ENCODE measurements at places on chromosomes 1 and 21. TPM values are rescaled to one million over a fixed set of nuclear protein-coding genes. Genes with fewer than 3 reads are reported as not detected.

GRCh38 chr1:229003233-229004031 lies 267.5 kb upstream of the RAB4A start:
- peak; percentile 64 for DNase-seq

DNA sequence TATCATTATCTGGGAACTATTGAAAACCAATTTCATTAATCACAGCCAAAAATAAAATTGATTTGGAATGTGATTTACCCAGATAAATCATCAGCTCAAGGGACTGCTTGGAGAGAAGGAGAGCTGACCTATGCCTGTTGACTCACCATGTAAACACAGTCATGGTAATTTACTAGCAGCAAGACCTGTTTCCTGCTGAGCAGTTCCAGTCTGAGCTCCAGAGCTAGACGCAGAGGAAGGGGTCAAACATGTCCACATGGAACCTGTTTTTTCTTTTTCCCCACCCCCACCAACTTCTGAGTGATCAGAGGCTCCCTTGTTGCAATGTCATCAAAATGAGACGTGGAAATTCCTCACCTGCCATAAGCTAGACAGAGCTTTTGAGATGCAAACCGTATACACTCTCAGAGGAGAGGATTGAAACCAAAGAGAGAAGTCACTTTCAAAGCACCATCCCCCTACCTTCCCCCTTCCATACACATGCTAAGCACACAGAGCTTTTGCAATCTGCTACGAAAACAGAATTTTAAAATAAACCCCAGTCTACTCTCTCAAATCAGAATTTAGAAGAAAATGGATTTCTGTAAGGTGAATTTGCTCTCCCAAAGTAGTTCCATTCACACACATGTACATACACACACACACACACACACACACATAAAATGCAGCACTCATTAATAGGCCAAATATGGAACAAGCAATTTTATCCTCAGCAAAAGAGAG lies 55.9 kb upstream of the PTGFRN start:
- DNase-seq = peak; percentile 54

GRCh38 chr21:44579056-44579832 lies 1.2 kb downstream of the KRTAP10-5 start:
- DNase-seq = peak; percentile 14

GRCh38 chr1:46508757-46509156 lies 19.1 kb downstream of the DMBX1 start:
- DNase-seq = peak; percentile 50

- DNase-seq = no peak
Observed at GRCh38 chr1:198680174-198680875, 41.5 kb downstream of the PTPRC start.

GRCh38 chr1:151540982-151541377 lies 871 bp downstream of the TUFT1 start:
- DNase-seq = peak; percentile 75

- peak; percentile 91 for DNase-seq
Observed at GRCh38 chr1:110150330-110151174, at the start of gene SLC6A17. TSS of gene SLC6A17 (plus strand) at chr1:110150494. CDS start at chr1:110166930, 16,436 bp downstream.

- no peak for DNase-seq
Observed at GRCh38 chr21:28099001-28099705, 893.5 kb downstream of the LTN1 start.

DNA sequence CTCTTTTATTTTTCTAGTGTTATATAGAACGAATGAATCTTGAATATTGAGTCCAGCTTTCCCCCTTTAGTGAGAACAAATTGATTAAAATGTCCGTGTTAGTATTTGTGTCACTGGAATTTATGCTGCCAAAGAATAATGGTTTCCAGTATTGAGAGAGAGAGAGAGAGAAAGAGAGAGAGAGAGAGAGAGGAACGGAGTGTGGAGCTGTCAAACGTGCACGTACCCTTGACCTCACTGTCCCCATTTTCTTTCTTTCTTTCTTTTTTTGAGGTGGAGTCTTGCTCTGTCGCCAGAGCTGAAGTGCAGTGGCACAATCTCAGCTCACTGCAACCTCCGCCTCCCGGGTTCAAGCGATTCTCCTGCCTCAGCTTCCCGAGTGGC lies 70.9 kb upstream of the GREM2 start:
- no peak for DNase-seq

- DNase-seq = peak; percentile 19
Observed at GRCh38 chr1:170586321-170587252, 54.6 kb downstream of the GORAB start.

DNA sequence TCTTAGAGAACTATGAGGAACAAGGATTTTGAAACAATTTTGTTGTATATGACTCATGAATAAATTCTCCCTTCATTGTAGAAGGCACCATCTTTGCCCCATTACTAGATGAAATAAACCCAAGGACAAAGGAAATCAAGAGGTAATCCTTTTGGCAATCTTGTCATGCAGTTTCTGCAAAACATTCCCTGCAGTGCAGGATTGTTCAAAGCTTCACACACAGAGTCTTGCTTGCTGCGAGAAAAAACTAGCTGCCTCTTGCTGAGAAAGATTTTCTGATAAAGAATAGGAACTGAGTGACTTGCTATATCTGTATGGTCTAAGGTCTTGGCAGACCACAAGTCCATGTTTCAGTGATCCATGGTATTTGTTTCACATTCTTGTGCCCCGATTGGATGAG lies 657.4 kb upstream of the ADGRL4 start:
- peak; percentile 4 for DNase-seq

GRCh38 chr1:183241471-183241870 lies 55.4 kb downstream of the LAMC2 start:
- no peak for DNase-seq

DNA sequence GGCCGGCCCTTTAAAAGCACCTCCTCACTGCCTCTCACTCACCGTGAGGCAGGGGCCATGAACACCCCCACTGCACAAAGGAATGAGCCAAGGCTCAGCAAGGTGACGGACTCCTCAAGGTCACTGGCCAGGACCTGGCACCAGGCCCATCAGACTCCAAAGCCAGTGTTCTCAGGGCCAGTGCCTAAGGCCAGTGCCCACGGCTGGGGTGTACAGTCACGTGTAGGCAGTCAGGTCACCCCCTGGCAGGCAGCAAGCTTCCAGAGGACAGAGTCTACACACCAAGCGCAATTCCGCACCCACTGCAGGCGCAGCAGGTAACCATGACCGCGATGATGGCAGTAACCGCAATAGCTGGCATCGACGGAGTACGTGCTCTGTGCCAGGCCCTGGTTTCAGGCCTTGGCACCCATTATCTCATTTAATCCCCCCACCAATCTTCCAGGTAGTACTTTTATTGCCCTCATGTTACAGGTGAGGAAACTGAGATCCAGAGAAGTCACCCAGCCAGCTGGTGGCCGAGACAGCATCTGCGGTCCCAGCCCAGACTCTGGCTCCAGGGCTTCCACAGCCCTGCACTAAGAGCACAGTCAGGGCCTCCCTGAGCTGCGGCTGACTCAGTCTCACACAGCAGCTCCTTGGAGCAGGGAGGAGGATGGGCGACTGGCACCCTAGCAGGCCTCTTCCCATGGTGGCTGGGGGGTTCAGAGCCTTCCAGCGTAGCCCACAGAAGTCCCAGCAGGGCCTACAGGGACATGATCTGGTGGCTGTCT lies 27.0 kb downstream of the RAP1GAP start:
- DNase-seq = no peak

S100A7 gene
- total RNA-seq = not detected

ANKRD65 gene
- 0.67 TPM for total RNA-seq

KCNE2 gene
- total RNA-seq = not detected

AIDA gene
- 58.1 TPM for total RNA-seq

MPL gene
- 0.48 TPM for total RNA-seq

FAM163A gene
- total RNA-seq = 0.11 TPM
